ENCODE measurements at places on chromosomes 3 and 15.

- DNase-seq = no peak
These were observed 6.3 kb upstream of the EIF5A2 start for GRCh38 chr3:170914690-170915089.

- no peak for DNase-seq
These were observed 398.1 kb downstream of the GABRB3 start for GRCh38 chr15:26374806-26375205.

- no peak for DNase-seq
These were observed 22.9 kb downstream of the RAB8B start for GRCh38 chr15:63212050-63213004.

DNA sequence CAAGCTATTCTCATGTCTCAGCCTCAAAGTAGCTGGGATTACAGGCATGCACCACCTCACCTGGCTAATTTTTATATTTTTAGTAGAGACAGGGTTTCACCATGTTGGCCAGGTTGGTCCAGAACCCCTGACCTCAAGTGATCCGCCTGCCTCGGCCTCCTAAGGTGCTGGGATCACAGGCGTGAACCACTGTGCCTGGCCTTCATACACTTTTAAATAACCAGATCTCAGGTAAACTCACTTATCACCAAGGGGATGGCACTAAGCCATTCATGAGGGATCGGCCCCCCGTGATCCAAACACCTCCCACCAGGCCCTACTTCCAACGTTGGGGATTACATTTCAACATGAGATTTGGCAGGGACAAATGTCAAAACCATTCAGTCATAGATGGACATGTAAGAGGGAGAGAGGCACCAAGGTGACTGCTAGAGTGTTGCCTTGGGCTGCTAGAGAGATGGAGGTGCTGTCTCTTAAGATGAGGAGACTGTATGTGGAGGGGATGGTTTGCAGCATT is 13.3 kb upstream of the DOCK3 start:
- DNase-seq = no peak

- no peak for DNase-seq
These were observed 26.7 kb upstream of the TMC3 start for GRCh38 chr15:81400640-81401236.

GRCh38 chr3:126995254-126995780 is 12.4 kb downstream of the PLXNA1 start:
- DNase-seq = no peak

DNA sequence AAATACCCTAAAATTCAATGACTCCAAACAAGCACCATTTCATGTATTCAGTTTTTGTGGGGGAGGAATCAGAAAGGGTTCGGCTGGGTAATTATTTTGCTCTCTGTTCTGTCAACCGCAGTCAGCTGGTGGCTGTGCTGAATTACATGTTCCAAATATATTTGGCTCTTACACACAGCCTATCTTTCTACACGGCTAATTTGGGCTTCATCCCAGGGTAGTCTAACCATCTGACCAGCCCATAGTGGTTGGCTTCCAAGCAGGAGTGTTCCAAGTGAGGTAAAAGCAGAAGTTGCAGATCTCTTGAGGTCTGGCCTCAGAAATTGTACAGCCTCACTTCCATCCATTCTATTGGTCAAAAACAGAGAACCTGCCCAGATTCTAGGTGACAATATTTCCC is 760.8 kb upstream of the SEMA6D start:
- no peak for DNase-seq

DNA sequence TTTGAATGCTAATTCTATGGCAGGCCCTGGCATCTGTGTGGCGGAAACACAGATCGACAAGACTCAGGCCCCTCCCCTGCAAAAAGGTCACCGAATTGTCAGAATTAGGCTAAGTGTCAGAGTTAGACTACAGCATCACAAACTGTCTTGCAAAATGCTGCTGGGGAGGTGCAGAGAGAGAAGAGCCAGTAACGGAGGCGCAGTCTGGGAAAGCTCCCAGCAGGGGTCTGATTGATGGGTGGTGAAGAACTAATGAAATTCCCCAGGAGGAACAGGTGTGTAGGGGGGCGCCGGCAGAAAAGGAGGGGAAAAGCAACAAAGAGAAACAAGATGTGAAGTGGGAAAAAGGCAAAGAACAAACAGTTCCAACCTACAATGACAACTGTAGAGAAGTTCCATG is 72.7 kb upstream of the TAMM41 start:
- DNase-seq = no peak

DNA sequence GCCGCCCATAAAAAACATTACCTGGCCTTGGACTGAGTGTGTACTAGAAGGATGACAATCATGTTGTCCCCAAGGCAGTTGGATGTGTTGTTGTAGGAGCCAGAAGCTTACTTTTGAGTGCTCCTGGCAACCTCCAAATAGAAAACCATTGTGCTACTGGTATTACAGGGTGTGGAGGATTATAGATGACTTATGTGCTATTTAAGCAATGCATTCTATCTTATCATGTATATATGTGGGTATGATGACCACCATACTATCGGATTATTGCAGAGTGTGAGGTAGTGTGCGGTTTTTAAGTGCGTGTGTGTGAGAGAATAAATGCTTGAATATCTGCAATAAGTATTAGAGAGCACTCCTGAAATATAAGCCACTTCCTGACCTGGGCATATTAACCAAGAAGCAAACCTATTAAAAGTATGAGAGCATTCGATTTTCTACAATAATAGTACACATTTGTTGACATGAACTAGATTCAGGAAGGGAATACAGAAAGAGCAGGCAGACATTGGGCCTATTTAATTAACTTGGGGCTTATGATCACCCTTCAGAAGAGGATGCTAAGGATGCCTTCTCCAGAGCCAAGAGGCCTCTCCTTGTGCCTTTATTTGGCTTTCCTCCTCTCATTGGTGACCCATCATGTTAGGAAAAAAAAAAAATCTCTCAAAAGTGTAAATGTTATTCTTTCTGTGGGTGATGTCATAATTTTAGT is 11.7 kb upstream of the MBNL1 start:
- DNase-seq = no peak

GRCh38 chr15:76866008-76866407 is 39.1 kb downstream of the SCAPER start:
- DNase-seq = no peak

- no peak for DNase-seq
These were observed 22.6 kb upstream of the COMMD4 start for GRCh38 chr15:75313116-75313845.

DNA sequence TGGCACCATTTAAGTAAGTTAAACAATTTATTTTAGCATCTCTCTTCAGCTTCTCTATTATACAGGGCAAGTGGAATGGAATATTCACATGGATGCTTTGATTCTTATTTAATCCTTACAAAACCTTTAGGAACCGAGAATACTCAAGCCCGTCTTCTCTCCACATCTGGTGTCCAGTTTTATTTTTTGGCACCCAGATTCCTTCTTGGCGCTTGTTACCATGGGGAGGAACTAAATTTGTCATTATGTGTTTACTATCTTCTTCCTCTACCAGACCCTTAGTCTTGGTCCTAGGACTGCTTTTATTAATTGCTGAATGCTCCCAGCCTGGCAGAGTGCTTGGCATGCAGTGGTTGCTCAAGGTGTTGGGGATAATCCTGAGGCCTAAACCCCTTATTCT is 138.8 kb downstream of the CACNA2D3 start:
- no peak for DNase-seq

GRCh38 chr3:7205962-7206361 is 345.0 kb downstream of the GRM7 start:
- no peak for DNase-seq

- no peak for DNase-seq
These were observed 223.5 kb upstream of the RBMS3 start for GRCh38 chr3:29057326-29057725.

GRCh38 chr3:1251282-1252060 is 158.6 kb downstream of the CNTN6 start:
- DNase-seq = no peak

DNA sequence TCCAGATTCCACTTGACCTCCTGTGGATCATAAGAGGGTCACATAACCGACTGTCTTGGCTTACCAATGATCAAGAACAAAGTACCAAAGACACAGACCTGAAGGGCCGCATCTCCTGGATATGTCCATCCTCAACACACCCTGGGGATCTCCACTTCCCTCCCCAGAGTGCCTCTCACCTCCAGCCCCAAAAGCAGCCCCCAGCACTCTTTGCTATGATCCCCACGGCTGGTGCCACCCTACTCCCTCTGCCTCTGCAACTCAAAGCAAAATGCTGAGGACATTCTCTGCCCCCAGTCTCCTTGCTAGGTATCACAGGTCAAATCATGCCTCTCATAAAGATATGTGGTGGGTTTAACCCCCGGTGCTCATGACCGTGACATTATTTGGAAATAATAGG is 32.7 kb downstream of the SLCO2A1 start:
- DNase-seq = no peak

- DNase-seq = no peak
These were observed at the start of gene BOC for GRCh38 chr3:113211330-113212149. Gene BOC, plus strand, starts transcription at chr3:113211557. Its CDS starts 38,246 bp downstream, at chr3:113249803.

- no peak for DNase-seq
These were observed 41.8 kb upstream of the TIPARP start for GRCh38 chr3:156632601-156633000.

GRCh38 chr3:141218162-141218835 is 13.3 kb upstream of the PXYLP1 start:
- DNase-seq = no peak

- no peak for DNase-seq
These were observed 6.2 kb downstream of the ZIC4 start for GRCh38 chr3:147400111-147400510.

DNA sequence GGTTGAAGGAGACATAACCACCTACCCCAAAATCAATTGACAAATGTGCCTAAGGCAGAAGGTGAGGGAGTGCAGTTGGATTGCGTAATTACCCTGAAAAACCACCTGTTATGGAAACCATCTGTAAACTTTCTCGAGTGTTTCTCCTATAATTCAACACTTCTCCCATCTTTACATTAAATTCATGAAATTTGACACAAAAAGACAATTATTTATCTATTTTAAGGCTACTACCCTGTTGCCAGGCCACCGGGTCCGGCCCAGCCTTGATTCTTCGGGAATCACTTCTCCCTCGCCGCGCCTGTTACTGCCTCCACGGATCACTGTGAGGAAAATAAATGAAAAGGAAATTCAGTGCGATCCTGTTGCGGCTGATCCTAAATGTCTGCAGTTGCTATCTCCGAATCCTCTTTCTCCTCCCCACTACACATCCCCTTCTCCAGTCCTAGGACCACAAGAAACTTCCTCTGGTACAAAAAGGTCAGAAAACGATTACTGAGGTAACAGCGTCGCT is 646 bp downstream of the IQCB1 start:
- no peak for DNase-seq

- no peak for DNase-seq
These were observed 285.4 kb downstream of the CNTN3 start for GRCh38 chr3:74329096-74329495.

DNA sequence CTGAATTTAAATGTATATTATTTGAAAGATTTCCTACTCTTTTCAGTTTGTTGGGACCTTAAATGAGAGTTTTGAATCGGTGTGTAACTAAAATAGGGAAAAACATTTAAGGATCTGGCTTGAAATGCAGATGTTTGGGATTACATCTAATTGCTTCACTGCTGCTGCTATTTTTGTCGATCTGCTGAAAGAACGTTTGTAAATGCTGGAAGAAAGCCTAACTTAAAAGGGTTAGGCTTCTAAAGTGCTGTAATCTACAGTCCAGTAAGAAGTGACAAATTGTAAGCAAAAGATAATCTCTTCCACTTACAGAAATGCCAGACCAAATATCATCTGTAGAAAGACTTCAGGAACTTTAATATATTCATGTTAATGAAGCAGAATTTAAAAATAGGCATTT is 691.6 kb downstream of the ZNF385D start:
- DNase-seq = no peak

DNA sequence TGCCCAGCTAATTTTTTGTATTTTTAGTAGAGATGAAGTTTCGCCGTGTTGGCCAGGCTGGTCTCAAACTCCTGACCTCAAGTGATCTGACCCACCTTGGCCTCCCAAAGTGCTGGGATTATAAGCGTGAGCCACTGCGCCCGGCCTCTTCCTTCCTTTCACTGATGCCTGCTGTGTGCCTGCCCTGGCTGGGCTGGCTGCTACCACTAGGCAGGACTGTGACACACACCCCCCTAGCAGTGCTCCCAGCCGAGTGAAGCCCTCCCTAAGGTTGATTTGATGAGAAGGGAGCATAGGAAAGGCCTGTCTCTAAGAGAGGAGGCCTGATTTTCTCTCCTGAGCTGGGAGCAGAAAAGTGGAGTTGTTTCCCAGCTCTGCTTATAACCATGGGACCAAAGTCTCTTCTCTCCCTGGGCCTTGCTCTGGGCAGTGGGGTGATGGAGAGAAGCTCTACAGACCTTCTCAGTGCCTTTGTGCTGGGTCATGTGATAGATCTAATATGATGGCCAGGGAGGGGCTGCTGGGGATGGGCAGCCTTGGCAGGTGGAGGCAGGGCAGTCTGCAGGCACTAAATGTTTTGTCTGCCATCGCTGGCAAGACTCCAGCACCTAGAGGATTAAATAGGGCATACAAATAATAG is 20.1 kb upstream of the SFMBT1 start:
- no peak for DNase-seq

DNA sequence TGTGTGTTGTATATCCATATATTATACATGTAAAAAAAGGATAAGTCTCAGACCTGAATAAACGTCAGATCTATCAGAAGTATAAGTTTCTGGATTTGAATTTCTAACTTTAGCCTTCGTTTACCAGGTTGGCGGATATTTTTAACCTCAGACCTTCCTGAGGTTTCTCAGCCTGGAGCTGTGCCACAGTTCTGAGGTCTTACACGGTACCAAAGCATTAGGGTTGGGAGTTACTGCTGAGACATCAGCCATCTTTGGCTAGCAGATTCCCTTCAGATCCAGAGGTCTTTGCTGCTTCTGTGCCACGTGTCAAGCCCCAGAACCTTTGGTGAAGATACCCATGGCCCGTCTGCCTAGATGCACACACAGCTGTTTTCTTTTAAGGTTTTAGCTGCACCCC is 84.7 kb downstream of the PPP2R3A start:
- DNase-seq = no peak

- no peak for DNase-seq
These were observed 1.3 kb downstream of the CLEC3B start for GRCh38 chr3:45027441-45027840.

DNA sequence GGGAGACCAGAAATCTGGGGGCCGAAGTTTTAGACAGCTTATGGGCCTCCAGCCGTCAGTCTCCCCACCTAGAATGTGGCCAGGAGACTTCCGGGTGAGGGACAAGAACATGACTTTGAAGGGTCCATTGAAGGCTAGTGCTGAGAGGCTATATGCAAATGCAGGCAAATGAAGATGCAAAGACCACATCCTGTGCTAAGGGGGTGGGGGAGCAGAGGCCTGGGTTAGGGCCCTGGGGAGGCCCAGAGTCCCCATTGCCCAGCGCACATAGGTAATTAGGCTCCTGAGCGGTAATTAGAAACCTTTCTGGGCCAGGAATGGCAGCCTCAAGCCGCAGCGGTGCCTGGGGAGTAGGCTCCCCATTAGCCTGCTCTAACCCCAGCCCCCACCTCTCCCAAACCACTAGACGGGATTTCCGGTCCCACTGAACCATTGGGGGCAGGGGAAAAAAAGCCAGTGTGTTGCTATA is 6.8 kb downstream of the CSK start:
- peak; percentile 57 for DNase-seq

All from activated T-cell treated with anti-CD3 and anti-CD28 coated beads, Interleukin-2, amount 50 U/mL, for 1 hour (primary cell).